Stimulated activated CD4-positive, alpha-beta T cell treated with anti-CD3 and anti-CD28 coated beads, Interleukin-2, amount 100 ng/mL, for 4 hours (primary cell): ENCODE measurements at places on chromosomes 4 and X.
A peak's percentile ranks its signal among the peaks of the same experiment; 100 is the strongest.

- no peak for DNase-seq
Measured at GRCh38 chr4:7657545-7658297, 223.0 kb upstream of the PSAPL1 start.

GRCh38 chrX:154547245-154548027, at the start of gene IKBKG:
Gene IKBKG, plus strand, starts transcription at chrX:154547620. Its CDS starts 4,383 bp downstream, at chrX:154552003.
- peak; percentile 79 for DNase-seq

GRCh38 chr4:41750626-41751448, 2.3 kb upstream of the PHOX2B start:
- no peak for DNase-seq

DNA sequence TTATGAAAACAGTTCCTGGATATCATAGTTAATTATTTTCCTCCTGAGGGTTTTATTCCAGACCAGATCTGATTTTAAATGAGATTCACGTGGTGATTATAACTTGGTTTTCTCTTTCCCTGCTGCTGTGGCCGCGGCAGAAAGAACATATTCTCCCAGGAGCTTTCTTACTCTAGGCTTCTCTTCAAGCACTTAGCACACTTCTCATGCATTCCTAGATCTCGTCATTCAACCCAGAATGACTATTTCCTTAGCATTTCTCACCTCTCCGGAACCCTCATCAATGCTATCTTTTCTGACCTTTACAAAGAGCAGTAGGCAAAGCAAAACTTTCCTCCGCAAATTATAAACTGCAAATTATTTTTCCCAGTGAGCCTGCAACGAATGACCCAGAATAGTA, 122.9 kb downstream of the GPAT3 start:
- DNase-seq = no peak

DNA sequence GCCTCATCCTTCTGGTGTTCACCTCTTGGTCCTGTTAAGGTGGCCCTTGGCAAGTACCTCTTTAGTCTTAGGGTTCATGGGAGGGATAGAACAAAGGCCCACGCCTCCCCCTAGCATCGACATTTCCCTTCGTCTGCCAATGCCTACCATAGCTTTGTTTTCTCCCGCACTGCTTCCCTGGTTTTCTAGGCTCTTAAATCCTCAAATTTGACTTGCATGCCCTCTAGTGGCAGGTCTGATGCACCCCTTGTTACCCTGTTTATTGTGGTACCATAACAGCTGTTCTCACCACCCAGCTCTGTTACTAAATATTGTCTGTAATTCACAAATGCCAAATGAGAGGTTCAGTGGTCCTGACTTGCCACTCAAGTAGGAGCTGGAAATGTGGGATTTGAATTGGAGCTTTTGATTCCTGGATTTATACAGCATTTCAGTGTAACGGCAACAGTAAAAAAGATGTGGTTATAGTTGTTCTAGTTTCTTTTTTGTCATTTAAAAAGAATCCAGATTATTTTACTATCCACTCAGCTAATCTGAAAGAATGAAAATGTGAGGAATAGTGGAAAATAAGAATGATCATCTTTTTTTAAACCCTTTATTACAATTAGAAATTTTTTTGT, 100.1 kb downstream of the REPS2 start:
- peak; percentile 5 for DNase-seq

DNA sequence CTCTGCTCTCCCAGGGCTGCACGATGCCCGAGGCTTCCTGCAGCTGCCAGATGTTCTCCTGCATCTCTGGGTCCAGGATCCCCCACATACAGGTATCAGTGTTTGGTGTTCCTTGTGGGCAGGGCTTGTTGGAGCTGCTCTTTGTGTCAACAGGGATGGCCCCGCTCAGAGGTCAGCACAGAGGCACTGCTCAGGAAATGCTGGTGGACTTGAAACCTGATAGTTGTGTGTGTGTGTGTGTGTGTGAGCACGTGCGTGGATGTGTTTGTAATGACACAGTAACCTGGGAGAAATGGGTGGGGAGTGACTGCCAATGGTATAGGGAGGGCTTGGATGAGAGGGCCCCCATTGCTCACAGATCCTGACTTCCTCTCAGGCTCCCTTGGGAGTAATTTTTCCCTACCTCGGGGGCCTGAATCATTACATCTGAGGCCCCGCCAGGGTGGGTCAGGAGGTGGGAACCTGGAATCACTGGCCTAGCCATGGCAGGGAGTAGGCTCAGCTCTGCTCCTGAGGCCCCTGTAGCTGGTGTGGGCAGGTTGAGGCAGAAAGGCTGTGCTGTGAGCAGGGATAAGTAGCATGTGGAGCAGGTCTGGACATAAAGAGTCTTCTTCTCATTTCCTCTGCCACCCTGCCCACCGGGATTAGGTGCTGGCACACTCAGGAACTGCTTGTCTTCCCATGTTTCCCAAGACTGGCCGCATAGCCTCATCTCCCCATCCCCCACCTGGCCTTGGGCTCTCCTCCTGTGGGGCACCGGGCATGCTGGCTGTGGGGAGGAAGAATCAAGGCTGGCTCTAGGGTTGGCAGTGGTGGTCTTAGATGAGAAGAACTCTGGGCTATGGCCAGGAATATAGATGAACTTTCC, 2.5 kb upstream of the EFNB1 start:
- DNase-seq = no peak

GRCh38 chrX:11081511-11081910, 29.6 kb upstream of the HCCS start:
- DNase-seq = no peak

- DNase-seq = no peak
Measured at GRCh38 chrX:154695911-154696675, 42.7 kb upstream of the CTAG2 start.

DNA sequence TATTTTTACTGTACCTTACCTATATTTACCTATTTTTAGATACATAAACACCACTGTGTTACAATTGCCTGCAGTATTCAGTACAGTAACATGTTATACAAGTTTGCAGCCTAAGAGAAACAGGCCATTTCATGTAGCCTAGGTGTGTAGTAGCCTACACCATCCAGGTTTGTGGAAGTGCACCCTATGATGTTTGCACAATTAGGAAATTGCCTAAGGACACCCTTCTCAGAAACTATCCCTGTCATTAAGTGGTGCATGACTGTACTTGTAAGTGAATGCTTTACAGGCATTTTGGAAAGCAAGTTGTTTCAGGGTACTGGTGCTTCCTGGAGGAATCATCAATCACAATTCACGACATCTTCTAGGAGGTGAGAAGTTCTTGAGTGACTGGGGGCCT, 991.8 kb upstream of the SLIT2 start:
- no peak for DNase-seq

GRCh38 chr4:159390648-159391047, 287.8 kb downstream of the RAPGEF2 start:
- DNase-seq = no peak

DNA sequence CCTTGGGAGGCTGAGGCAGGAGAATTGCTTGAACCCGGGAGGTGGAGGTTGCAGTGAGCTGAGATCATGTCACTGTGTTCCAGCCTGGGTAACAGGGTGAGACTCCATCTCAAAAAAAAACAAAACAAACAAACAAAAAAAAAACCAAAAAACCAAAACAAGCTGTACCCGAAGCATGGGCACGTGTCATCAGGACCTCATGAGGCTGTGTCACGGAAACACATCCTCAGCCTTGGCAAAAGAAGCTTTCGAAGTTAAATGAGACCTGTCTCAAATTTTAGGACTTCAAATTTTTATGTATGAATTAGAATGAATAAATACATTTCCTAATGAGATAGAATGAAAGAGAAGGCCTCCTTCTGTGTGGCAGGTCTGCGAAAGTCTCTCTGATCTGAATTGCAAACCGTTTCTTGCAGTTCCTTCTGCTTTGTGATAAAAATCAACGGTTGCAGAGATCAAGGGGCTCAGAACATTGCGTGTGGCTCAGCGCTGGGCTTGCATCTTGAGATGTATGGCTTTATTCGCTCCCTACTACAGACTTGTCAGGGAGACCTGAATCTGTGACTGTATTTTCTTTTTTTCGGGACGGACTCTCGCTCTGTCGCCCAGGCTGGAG, 19.5 kb upstream of the CRLF2 start:
- DNase-seq = no peak

DNA sequence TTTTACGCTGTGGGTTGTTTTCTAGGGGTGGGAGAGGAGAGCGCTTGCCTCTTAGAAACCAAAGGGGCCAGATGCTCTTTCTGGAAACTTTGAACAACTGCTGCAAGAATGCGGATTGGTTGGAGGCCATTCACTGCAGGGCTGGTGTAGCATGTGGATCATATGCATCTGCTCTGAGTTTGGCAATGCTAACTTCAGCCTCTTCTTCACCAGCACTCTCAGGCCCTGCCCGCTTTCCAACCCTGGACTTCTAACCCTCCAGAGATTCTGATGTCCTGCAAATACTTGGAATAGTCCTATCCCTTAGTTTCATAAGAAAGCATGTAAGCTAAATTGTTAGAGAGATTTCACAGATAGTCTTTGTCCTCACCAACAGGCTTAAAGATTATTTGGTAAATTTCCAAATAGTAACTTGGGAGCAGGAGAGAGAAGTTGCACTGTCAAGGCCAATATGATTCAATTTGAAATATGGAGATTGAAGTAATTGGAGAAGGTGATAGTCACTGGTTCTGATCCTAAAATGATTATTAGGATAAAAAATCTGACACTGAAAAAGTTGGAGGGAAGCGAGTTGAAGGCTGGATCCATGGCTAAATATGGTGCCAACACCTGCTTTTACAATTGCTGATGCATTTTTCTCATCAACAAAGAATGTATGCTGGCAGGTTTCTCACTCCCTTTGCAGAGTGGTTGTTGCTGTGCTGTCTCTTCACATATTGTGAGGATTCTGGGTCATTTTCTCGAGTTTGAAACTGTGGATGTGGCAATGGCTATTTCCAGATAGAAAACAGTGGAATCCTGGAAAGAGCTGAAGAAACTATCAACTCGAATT, 210.4 kb downstream of the PTTG2 start:
- no peak for DNase-seq

- DNase-seq = no peak
Measured at GRCh38 chr4:146121757-146122156, 53.8 kb upstream of the LSM6 start.

DNA sequence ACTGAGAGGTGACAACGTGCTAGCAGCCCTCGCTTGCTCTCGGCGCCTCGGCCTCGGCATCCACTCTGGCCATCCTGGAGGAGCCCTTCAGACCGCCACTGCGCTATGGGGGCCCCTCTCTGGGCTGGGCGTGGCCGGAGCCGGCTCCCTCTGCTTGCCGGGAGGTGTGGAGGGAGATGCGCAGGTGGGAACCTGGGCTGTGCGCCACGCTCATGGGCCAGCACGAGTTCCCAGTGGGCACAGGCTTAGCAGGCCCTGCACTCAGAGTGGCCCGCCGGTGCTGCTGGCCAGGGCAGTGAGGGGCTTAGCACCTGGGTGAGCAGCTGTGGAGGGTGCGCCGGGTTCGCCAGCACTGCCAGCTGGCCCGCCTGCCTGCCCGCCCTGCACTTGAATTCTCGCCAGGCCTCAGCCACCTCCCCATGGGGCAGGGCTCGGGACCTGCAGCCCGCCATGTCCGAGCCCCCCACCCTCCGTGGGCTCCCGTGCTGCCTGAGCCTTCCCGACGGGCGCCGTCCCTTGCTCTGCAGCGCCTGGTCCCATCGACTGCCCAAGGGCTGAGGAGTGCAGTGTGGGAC, 148.0 kb downstream of the RAPGEF2 start:
- DNase-seq = no peak

DNA sequence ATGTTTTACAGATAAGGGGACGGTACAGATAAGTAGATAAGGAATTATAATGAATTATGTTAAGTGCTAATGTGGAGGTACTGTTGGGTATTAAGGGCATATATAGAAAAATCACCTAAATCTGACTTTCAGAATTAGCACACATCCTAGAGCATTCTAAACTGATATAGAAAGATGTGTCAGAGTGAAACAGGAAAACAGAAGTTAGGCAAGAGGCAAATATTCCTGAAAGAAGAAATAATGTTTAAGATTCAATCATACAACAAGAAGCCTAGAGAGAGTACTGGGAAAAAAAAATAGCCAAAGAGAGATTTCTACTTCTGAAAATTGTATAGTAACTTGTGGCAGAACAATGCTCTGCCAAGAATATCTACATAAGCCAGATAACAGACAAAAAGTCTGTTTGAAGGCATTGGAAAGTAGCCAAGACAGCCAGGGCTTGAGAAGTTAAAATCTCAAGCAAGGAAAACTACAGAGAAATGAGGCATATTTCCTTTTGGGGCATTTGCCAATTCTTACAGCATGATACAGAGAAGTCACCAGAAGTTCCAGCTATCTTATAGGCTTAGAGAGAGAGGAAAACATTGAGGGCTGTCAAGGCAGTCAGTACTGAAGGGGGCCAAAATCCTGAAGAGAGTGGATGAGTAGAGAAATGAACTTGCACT, 646.0 kb downstream of the RPA4 start:
- no peak for DNase-seq

DNA sequence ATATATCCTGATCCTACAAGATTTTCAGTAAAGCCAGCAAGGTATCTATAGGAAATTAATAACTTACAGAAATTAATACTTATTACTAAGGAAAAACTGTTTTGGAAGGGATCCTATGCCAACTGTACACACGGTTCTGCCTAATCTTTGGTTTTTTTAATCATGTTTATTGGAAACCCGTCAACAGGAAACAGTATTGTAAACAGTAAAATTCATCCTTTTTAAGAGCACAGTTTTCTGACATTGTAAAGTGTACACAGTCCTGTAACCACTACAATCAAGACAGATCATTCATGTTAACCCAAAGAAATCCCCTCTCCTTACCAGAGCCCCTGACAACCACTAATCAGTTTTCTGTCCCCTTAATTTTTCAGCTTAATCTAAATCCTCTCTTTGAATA, 9.9 kb downstream of the ABCG2 start:
- no peak for DNase-seq

- no peak for DNase-seq
Measured at GRCh38 chr4:111631215-111631999, 513.8 kb upstream of the FAM241A start.

DNA sequence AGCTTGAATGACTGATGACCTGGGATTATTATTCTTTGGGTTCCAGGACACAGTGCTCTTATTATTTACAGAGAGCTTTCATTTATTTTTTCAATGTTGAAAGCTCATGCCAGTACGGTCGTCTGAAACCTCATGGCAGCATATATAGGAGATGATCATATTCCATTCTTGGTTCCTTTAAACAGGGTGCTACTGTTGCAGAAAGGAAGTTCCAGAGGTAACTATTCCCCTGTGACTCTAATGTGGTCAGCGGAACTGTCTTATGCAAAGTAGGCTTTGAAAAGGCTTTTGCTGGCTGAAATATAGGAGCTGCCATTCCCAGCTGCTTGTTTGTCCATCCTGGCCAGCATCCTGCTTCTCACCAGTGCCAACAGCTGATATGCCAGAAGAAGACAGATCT, 208.3 kb upstream of the LEF1 start:
- DNase-seq = no peak

- no peak for DNase-seq
Measured at GRCh38 chrX:40385256-40385655, 195.5 kb upstream of the ATP6AP2 start.

- DNase-seq = no peak
Measured at GRCh38 chr4:66974665-66975064, 570.6 kb downstream of the CENPC start.
